ENCODE measurements at places on chromosomes 1 and 21. TPM values are rescaled to one million over a fixed set of nuclear protein-coding genes. Genes with fewer than 3 reads are reported as not detected.
A peak's percentile ranks its signal among the peaks of the same experiment; 100 is the strongest.

DNA sequence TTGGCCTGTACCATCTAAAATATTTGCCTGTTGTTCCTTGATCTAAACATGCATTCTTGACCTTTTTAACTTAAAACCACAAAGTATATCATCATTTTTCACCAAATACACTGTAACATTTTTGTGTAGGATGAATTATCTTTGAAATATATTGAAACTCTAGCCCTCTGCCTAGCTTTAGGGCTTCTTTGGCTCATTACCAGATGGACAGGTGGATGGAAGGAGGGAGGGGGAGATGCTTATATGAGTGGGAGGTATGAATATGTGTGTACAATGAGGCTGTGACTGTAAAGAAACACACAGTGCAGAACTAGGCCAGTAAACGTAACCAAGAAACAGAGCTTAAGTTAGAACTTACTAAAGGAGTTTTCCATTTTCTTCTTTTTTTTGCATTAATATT lies 118.5 kb downstream of the ESRRG start:
- no peak for DNase-seq

DNA sequence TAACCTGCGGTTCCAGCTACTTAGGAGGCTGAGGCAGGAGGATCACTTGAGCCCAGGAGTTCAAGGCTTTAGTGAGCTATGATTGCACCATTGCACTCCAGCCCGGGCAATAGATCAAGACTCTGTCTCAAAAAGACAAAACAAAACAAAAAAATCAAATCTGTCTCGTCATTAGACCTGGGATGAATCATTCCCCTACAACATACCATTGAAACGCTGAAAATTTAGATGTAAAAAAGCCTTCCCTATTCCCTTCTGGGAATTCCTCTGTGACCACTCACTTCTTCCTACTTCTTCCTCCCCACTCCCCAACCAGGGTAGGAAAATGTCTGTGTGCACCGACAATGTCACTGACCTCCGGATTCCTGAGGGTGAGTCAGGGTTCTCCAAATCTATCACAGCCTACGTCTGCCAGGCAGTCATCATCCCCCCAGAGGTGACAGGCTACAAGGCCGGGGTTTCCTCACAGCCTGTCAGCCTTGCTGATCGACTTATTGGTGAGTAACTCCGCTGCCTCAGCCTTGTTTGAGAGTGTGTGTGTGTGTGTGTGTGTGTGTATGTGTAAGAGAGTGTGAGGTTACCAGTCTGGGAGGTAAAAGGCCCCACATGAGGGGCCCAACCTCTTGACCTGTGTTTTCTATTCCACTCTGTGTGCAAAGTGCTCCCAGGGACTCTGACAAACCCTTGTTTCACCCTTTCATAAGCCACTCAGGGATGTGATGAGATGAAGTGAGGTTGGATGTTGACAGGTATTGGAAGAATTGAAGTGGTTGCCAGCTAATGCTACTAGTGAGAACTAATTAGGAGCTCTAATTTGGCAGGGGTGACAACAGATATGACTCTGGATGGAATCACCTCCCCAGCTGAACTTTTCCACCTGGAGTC lies 16.3 kb upstream of the SARS1 start:
- no peak for DNase-seq

DNA sequence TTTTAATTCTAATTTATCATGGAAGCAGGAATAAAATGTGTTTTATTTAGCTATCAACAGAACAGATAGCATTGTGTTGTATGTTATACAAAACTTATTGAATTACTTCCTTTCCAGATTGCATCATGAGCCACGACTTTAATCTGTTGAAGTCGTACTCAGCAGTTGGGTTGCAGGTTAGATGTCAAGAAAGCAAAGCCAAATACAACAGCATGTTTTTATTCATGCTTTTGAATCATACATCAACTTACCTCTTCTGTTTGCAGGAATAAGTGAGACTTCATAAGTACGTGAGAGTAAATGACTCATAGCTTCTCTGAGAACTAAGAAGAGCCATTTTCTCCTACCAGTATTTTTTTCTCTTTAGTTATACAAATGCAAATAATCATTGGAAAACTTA lies 110.8 kb upstream of the ADGRL4 start:
- no peak for DNase-seq

GRCh38 chr1:212152308-212152693 lies 116.8 kb downstream of the DTL start:
- no peak for DNase-seq

DNA sequence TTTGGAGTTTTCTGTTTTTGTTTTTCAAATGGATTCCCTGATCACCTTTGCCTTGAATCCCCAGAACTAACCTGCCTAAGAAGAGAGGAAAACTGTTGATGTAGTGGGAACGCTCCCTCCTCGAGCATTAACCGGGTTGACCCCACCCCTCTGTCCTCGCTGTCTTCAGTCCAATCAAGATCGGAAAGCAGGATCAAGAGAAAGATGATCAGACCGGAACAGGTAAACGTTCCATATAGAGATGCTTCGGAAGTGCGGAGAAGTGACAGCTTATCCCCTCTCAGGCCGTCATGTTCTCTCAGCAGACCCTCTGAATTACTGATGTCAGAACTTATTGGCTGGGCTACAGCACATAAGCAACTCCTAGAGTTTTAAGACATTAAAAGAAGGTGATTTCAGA lies 800 bp upstream of the FAM163A start:
- DNase-seq: no peak

DNA sequence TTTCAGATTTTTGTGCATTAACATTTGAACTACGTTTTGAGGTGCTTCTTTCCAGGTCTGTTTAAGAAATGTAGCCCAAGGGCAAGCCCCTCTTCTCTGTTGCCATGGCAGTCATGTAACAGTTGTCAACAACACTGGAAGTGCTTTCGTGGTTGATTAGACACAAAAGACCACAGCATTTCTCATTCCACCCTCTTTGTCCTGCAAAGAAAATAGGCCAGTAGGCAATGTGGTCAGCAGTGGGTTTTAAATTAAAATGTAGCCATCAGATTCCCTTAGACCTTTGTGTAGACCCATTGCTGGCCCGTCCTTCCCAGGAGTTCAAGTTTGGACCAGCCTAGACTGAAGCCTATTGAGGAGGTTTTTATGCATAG lies 35.4 kb downstream of the VANGL1 start:
- no peak for DNase-seq

DNA sequence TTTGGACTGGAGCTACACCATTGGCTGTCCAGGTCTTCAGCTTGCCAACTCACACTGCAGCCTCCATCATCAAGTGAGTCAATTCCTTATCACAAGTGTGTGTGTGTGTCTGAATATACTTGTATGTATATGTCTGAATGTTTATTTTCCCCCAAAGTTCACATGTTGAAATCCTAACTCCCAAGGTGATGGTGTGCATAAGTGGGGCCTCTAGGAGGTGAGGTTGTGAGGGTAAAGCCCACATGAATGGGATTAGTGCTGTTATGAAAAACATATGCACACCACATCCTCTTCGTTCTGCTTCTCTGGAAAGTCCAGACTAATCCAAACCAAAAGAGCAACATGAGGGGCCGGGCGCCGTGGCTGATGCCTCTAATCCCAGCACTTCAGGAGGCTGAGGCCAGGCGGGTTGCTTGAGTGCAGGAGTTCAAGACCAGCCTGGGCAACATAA lies 48.7 kb upstream of the LBR start:
- DNase-seq: no peak

DNA sequence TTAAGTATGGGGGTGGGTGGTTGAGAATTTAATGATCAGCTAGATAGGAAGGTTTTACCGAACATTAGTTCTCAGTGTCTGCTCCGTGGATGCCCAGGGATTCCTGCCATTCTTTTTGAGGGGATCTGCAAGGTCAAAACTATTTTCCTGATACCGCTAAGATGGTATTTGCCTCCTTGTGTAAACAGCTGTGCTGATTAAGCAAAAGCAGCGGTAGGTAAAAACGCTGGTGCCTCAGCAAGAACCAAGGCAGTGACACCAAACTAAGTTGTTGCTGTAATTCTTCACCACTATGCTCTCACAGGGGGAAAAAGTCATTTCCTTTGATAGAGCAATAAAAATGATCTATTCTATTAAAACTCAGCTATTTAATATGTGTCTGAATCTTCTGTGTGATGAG lies 229.0 kb downstream of the FMN2 start:
- DNase-seq: no peak

- DNase-seq: no peak
Measured at GRCh38 chr1:66370462-66370971, 163.4 kb upstream of the SGIP1 start.

GRCh38 chr1:17979815-17980214 lies 127.8 kb upstream of the IGSF21 start:
- no peak for DNase-seq

GRCh38 chr1:216665406-216665805 lies 57.8 kb downstream of the ESRRG start:
- no peak for DNase-seq

DNA sequence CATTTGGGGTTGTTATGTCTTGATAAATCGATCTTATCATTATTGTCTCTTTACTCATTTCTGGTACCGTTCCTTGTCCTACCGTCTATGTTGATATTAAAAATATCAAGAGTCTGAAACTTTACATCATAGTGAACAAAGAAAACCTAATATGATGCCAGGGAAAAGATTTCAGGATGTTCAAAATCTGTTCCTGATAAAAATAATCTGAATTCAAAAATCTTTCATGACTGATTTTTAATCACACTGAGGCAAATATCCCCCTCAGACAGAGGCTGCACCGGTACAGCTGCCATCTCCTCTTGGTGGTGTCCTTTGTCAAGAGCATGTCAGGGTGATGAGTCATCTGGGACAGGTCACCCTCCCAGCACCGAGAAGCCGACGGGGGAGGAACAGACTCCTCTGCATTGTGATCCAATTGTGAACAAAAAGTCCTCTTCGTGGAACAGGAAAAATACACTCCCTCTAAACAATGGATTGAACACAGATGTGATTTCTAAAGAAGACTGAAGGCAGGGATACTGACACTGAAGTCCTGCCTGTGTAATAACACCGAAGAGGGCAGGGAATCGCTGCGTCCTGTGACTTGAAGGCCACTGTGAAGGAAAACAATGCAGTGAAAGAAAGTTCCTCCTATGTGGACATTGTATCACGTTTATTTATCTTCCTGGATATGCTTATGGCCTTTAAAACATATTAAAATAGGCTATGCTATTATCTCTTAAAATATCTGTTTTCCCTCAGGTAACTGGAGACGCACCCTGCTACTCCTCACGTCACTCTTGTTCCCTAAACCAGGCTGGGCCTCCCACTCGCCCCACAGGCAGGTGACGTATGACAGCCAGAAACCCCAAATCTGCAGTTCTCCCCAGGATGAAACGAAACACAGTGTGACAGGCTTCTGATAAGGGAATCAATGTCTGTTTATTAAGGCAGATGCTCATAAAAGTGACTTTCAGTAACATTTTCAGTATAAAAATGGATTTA lies 4.3 kb upstream of the SPATC1L start:
- peak; percentile 40 for DNase-seq

Gene FPGT
- 32.9 TPM for total RNA-seq

Gene NUF2
- total RNA-seq: 5.1 TPM

Gene AHCTF1
- total RNA-seq: 48.2 TPM

Gene B3GALT2
- total RNA-seq: 160 TPM

Gene ATP5PB
- total RNA-seq: 170 TPM

Gene EFNA1
- total RNA-seq: 2.7 TPM

Gene PPT1
- 41.0 TPM for total RNA-seq

Gene AMY2A
- total RNA-seq: not detected

Gene VANGL2
- 12.5 TPM for total RNA-seq

Gene OR6K3
- total RNA-seq: not detected

Gene SLAMF9
- total RNA-seq: not detected

All from occipital lobe (tissue), 3 donors.